ENCODE measurements at places on chromosomes 3 and 15.
A peak's percentile ranks its signal among the peaks of the same experiment; 100 is the strongest.

- peak; percentile 31 for DNase-seq
Observed at GRCh38 chr3:184417619-184418327, 37.9 kb downstream of the CHRD start.

DNA sequence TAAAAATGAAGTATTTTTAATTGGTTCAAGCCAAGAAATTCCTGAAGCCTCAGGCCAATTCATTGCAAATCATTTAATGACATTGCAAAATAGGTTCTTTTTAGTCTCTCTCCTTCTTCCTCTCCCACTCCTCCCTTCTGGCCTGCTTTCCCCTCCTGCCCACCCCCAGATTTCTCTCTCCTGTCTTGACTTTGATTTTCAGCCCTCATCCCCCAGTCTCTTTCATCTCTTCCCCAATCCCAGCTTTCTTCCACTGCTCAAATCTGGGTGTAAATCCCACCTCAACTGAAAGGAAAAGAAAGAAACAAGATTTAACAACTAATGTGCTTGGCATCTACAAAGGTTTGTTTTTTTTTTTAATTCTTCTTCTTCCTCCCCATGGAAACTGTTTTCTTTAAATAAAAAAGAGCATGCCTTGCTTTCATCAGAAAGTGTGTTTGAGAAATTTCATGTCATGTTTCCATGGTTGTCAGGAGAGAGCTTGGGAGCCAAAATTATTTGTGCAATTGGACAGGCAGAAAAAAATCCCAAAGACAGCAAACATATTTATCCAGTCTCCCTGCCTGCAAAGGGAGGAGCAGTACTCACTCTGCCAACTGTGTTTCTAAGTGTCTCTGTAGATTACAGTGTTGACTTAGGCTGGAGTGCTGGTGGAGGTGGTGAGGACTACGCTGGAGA is 50.4 kb downstream of the BOC start:
- DNase-seq, result no peak

GRCh38 chr3:128307029-128307633 is 153.8 kb downstream of the EEFSEC start:
- DNase-seq, result no peak

- DNase-seq, result no peak
Observed at GRCh38 chr3:13047296-13048165, 25.7 kb downstream of the IQSEC1 start.

DNA sequence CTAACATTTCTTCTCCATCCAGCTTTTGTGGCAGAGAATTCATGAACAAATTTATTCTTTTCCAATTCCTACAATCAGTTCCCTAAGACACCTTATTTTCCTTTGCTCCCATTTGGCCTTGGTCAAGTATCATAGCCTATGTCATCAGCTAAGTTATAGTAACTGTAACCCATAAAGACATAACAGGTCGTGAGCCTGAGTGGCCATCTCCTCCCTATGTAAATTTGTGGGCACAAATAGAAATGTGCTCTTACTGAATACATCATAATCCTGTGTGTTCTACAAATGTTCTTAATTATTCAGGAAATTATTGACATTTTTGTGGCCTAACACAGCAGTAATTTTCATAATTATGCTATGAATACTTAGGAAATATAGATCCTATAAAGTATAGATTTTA is 108.9 kb upstream of the ZNF717 start:
- DNase-seq, result no peak

DNA sequence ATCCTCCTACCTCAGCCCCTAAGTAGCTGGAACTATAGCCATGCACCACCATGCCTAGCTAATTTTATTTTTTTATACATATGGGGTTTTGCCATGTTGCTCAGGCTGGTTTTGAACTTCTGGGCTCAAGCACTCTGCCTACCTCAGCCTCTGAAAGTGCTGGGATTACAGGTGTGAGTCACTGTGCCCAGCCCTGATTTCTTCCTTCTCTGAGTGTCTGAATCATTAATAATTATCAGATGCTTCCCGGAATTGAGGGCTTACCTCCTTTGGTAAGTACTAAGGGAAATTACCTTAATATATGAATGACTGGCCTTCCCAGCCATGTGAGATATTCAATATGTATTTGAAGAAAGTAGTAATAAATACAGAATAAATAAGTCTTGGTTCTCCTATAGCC is 7.2 kb downstream of the CLPX start:
- no peak for DNase-seq

DNA sequence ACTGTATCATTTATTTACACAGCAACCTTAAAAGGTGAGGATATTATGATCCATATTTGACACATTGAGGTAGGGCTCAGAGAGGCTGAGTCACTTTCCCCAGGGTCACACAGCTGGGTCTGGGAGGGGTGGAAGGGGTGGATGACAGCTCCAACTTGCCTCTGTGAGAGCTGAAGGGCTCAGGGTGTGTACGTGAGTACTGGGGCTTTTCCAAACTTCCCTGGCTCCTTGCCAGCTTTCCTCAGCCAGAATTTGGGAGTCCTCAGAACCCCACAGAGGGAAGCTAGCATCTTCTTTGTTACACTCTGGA is 58.3 kb upstream of the SLC6A11 start:
- no peak for DNase-seq

Measured in stimulated activated CD8-positive, alpha-beta memory T cell treated with anti-CD3 and anti-CD28 coated beads, Interleukin-4, amount 100 ng/mL, for 1 hour (primary cell).